ENCODE measurements at places on chromosomes 11 and 22. TPM values are rescaled to one million over a fixed set of nuclear protein-coding genes. Genes with fewer than 3 reads are reported as not detected.

METTL15 gene
- polyA plus RNA-seq = 20.3 TPM

NUCB2 gene
- 89.0 TPM for polyA plus RNA-seq

MS4A6A gene
- polyA plus RNA-seq = 26.7 TPM

TMEM191B gene
- polyA plus RNA-seq = 0.58 TPM

CALCA gene
- polyA plus RNA-seq = 2.6 TPM

EHF gene
- polyA plus RNA-seq = 13.6 TPM

PHF21B gene
- polyA plus RNA-seq = 0.85 TPM

CRYBB2 gene
- 0.29 TPM for polyA plus RNA-seq

OTOG gene
- polyA plus RNA-seq = 0.11 TPM

SHANK3 gene
- polyA plus RNA-seq = 21.9 TPM

OR4A16 gene
- not detected for polyA plus RNA-seq

OR51B4 gene
- polyA plus RNA-seq = 0.56 TPM

MOV10L1 gene
- polyA plus RNA-seq = 4.6 TPM

SAA1 gene
- not detected for polyA plus RNA-seq

RTN4R gene
- polyA plus RNA-seq = 5.0 TPM

SH3BP1 gene
- 31.5 TPM for polyA plus RNA-seq

IRAG1 gene
- 17.8 TPM for polyA plus RNA-seq

PANX3 gene
- not detected for polyA plus RNA-seq

ELF5 gene
- 33.2 TPM for polyA plus RNA-seq

SLC22A9 gene
- 0.09 TPM for polyA plus RNA-seq

MGAT3 gene
- polyA plus RNA-seq = 21.2 TPM

SCGB1C1 gene
- polyA plus RNA-seq = not detected

CASP1 gene
- polyA plus RNA-seq = 25.7 TPM

CATSPER1 gene
- polyA plus RNA-seq = not detected

ACR gene
- polyA plus RNA-seq = 0.93 TPM

TIGD3 gene
- 0.14 TPM for polyA plus RNA-seq

SCT gene
- polyA plus RNA-seq = 1.6 TPM

TPBGL gene
- polyA plus RNA-seq = 0.25 TPM

OR4X2 gene
- polyA plus RNA-seq = not detected

PTGDR2 gene
- 0.17 TPM for polyA plus RNA-seq

SYCE3 gene
- not detected for polyA plus RNA-seq

IFITM10 gene
- polyA plus RNA-seq = not detected

MIAT gene
- polyA plus RNA-seq = 2.9 TPM

PHETA2 gene
- 17.4 TPM for polyA plus RNA-seq

SSTR3 gene
- 0.18 TPM for polyA plus RNA-seq

ALDH3B2 gene
- 1.0 TPM for polyA plus RNA-seq

RTN4RL2 gene
- polyA plus RNA-seq = 2.3 TPM

C11orf42 gene
- polyA plus RNA-seq = 0.47 TPM

DAGLA gene
- polyA plus RNA-seq = 2.2 TPM

RBMXL2 gene
- polyA plus RNA-seq = not detected

ALX4 gene
- 0.13 TPM for polyA plus RNA-seq
